ENCODE measurements at places on chromosomes 3 and 15. TPM values are rescaled to one million over a fixed set of nuclear protein-coding genes. Genes with fewer than 3 reads are reported as not detected.

DNA sequence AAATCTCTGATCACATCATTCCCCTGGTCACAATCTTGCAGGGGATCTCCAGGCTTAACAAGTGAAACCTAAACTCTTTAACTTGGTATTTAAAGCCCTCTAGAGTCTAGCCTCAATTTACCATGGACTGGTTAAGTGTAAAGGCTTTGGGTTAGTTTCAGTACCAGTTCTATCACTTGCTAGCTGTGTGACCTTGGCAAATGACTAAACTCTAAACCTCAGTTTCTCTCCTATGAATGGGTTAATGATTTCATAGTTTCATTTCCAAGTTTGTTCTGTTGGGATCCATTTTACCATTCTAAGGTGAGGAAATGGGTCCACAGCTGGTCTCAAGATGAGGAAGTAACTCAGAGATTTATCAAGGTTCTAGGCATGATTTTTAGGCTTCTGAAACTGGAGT is 38.8 kb upstream of the TIMP4 start:
- DNase-seq = no peak

Gene NANOGP8
- 221 TPM for total RNA-seq

DNA sequence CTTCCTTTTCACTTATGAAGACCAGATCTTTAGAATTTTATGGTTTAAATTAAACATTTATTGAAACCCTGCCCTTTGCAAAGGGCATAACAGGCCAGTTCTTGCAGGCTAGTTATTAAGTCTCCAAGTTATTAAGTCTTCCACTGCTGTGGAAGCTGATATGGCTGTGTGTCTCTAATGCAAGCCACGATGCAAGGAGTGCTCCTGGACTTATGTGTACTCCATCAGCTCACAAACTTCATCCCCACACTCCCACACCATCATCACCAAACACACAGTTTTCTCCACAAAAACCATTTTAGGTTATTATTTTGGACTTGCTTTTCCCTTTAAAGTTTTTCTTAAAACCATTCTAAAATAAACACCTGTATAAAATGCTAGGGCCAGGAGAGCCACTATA is 62.4 kb downstream of the ZIC4 start:
- no peak for DNase-seq

Gene PLAAT1
- total RNA-seq = 3.7 TPM

- DNase-seq = no peak
Measured at GRCh38 chr15:99050328-99050980, 42.9 kb upstream of the PGPEP1L start.

DNA sequence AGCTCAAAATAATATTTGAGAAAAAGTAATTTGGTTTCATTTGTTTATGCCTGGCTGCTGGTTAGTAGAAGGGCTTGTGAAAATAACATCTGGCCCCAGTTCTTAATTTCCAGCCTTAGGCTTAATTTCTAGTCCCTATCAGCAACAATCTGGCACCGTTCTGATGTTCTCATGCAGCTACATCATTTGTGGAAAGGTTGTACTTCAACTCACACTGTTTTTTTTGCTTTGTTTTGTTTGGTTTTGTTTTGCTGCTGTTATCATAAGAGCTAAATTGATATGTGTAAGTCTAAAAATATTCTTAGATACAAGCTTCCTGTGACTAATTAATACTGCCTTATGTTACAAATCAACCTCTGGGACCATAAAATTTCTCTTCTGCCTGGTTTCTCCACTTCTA is 8.9 kb downstream of the CPA3 start:
- DNase-seq = no peak

GRCh38 chr15:74179101-74179841 is 5.8 kb downstream of the ISLR start:
- peak; percentile 55 for DNase-seq

Gene PLCB2
- total RNA-seq = 13.9 TPM

GRCh38 chr15:90962021-90962420 is 7.3 kb downstream of the RCCD1 start:
- no peak for DNase-seq

DNA sequence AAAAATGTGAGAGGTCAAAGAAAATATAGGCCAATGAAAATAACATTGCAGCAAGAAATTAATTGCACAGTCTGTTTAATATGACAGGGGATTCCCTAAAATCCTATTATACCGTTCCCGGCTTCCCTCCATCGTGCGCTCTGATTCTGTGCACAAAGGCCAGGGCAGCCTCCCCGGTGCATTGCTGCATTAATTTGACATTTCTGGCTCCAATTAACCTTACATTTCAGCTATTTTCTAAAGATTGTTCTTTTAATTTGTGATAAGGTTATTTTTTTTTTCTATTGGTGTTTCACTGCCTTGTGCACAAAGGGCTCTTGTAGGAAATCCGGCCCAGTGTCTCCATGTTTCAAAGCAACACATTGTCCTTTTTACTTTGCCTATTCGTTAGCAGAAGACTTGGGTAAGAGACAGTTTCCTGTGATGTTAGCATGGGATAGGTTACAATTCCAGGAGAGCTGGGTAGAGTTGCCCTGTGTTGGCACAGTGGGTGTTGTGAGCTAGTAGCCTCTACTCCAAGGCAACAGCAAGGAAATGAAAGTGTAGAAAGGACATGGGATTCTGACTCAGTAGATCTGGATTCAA is 257.3 kb upstream of the IGF1R start:
- DNase-seq = no peak

GRCh38 chr15:66285533-66286280 is 7.7 kb upstream of the DIS3L start:
- no peak for DNase-seq

DNA sequence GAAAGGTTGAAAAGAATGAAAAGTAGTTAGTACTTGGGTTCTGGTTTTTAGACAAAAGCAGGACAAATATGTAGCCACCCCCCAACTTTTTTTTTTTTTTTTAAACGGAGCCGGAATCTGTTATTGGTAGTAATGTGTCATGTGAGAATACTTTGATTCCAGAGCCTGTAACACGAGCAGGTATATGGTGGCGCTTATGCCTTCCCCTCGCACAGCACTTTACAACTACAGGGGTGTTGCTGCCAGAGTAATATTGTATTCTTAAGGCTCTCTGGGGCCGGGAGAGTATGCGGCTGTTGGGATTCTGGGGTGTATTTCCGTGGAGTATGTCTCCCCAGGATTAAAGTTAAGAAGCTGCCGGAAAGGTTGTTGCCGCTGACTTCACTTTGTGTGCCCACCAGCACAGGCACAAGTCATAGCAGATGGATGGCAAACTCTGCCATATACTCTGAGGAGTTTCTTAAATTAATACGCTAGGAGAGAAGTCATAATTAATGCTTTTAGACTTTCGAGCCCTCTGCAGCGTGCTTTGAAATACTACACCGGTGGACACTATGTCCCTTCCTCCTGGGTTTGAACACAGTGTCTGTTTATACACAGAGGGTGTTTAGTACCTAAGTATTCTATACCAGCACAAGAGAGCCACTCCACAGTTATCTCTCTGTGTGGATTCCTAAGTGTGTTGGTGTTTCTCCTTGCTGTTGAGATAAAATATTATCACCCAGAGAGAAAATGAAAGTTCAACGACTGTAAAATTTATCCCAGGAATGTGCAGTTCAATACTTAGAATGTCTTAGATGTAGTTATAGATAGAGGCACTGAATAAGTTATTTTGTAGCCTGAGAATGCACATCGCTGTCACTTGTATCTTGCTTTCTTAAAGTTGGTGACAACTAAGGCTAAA is 1.4 kb downstream of the MBNL1 start:
- peak; percentile 4 for DNase-seq

DNA sequence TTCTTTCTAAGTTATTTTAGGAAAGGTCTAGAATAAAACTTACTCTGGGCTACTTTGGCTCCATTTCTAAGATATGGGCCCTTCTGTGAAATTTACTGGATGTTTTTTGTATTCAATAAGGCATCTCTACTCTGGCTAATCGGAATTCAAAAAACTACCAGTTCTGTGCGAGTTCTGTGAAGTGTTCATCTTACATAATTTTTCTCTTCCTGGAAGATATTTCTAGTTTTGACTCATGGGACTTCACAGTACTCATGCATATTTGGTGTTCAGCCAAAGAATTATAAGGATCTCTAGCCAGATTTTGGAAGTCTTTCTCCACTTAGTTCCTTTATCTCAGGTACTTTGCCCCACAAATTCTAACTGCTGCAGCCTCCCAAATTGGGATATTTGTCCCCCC is 46.4 kb upstream of the MBNL1 start:
- no peak for DNase-seq

Gene NPTN
- total RNA-seq = 72.9 TPM

Gene PRRT3
- total RNA-seq = 6.8 TPM

Gene PLSCR2
- 5.1 TPM for total RNA-seq

- no peak for DNase-seq
Measured at GRCh38 chr3:165181556-165181955, 14.6 kb downstream of the SLITRK3 start.

DNA sequence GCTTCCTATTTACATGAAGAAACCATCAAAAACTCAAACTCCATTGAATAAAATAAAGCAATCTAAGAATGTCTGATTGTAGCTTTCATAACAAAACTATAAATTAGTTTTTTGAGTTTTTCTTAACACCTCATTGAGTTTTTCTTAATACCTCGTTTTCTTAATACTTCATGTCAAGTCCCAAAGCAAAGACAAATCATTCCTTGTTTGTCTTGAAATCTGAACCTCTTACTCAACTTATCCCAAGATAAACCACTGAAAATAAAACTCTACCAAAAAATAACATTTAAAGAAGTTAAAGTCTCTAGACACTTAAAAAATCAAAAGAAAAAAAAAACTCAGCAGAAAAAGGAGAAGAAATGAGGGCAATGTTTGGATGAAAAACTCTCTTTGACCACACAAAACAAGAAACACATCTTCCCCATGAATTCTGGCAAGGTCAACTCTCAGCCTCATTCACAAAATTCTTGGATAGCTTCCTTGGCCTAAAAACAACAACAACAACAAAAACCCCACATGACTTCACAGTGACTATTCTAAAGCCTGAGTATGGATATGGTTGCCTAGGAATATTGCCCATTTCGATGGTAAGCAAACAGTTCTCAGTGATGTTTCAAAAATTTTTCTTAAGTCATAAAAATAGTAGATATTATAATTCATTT is 38.2 kb downstream of the TMCC1 start:
- no peak for DNase-seq

DNA sequence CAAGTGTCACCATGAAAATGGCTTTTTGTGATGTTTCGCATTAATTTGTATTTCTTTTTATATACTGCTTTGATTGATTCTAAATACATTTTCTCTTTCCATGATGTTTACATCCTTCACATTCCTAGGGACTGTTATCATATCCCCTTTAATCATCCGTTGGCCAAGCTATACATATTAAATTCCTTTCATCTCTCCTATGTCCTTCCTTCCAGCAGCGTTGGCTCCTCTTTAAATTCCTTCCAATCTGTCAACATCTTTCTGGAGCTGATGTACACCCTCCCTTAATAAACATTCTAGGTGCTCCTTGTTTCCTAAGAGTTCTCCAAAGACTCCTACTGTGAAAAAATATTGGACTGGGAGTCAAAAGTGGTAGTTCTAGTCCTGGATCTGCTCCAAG is 87.8 kb downstream of the IGF2BP2 start:
- no peak for DNase-seq

GRCh38 chr15:24008476-24008875 is 321.4 kb upstream of the NDN start:
- no peak for DNase-seq

Data from H7 (cell line).